Fibroblast of villous mesenchyme (primary cell): ENCODE measurements at places on chromosomes 12 and 14. TPM values are rescaled to one million over a fixed set of nuclear protein-coding genes. Genes with fewer than 3 reads are reported as not detected.
A peak's percentile ranks its signal among the peaks of the same experiment; 100 is the strongest.

DNA sequence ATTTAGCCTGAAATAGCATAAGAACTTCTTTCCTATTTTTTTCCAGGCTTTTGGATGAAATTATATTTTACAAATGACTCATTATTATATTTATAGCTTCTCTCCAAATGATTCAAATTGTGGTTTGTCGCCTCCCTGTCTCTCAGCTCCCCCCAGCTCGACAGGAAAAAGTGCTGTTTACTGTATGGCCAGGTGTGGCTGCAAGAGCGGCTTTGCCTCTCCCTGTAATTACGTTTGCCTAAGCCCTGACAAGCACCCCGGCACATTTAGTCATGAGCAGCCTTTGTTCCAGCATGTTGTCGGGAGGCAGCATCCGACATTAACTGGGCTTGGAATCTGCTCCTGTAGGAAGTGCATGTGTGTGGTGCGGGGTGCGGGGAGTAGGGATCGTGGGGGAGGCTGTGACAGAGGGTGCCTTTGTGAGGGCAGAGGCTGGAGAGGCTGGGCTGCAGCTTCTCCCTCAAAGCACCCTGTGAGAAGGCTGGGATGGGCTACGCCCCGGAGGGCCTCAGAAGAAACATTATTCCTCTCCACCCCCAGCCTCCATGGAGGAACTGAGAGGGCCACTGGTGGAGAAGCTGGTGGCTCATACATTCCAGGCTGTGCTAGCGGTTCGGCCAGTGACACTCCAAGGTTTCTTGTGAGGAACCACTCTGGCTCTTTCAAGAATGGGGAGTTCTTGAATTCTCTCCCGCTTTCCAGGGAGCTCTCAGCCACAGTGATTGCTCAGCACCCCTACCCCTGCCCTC, 42.1 kb upstream of the CTDSP2 start:
- DNase-seq: peak; percentile 67

The RD3L gene
- not detected in 2 replicates for total RNA-seq

GRCh38 chr12:24705216-24705615, 243.7 kb downstream of the BCAT1 start:
- peak; percentile 14 for DNase-seq

DNA sequence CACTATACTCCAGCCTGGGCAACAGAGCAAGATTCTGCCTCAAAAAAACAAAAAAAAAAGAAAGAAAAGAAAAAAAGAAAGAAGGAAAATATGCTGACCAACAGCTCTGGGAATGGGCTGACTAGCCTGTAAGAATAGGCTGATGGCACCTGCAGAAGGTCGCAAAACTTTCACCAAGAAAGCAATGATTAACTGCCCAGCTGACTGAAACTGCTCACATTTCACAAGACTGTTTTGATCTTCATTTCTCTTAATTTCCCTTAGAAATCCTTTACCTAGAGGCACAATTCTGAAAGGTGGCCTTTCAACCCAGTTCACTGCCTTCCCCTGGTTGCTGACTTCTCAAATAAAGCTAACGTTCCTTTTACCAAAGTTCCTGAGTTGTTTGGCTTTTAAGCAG, 12.4 kb downstream of the BEST3 start:
- no peak for DNase-seq

- no peak for DNase-seq
These were observed 413.0 kb downstream of the AEBP2 start for GRCh38 chr12:19852100-19852855.

GRCh38 chr12:1488908-1489381, 105.4 kb downstream of the FBXL14 start:
- DNase-seq: peak; percentile 62

The VRK1 gene
- 25.4 and 47.1 TPM in 2 replicates for total RNA-seq

The GALNT4 gene
- 11.9 and 15.5 TPM in 2 replicates for total RNA-seq
